Stimulated activated CD8-positive, alpha-beta memory T cell treated with anti-CD3 and anti-CD28 coated beads, Interleukin-12 subunit alpha, Interleukin-12 subunit beta, amount 100 ng/mL, for 4 hours (primary cell): ENCODE measurements at places on chromosomes 7 and 10.
A peak's percentile ranks its signal among the peaks of the same experiment; 100 is the strongest.

DNA sequence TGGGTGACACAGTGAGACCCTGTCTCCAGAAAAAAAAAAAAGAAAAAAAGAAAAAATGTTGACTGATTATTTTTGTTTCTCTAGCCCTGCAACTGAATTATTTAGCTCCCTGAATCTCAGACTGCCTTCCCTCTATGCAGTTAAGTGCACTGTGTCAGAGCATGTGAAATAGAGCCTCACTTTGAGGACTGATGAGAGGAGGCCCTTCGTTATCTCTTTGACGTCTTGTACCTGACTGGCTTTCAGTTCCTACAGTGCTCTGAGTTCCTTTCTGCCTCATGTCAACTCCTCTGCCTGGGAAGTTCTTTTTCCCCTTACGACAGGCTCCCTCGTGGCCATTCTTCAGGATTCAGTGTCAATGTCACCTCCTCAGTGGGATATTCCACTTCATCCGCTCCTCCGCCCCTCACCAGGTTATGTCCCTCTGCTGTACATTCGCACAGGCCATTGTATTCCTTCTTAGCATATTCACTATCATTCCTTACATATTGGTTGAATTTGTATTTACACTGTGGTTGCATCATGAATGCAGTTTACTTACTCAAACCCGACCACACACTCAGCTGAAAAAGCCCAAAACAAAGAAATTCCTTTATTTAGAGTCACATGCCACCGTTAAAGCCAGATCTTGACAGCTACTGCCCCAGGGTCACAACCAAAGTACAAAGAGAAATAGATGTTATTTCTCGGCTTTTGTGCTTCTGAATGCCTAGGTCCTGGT, 18.1 kb upstream of the CAMK2G start:
- DNase-seq: no peak

DNA sequence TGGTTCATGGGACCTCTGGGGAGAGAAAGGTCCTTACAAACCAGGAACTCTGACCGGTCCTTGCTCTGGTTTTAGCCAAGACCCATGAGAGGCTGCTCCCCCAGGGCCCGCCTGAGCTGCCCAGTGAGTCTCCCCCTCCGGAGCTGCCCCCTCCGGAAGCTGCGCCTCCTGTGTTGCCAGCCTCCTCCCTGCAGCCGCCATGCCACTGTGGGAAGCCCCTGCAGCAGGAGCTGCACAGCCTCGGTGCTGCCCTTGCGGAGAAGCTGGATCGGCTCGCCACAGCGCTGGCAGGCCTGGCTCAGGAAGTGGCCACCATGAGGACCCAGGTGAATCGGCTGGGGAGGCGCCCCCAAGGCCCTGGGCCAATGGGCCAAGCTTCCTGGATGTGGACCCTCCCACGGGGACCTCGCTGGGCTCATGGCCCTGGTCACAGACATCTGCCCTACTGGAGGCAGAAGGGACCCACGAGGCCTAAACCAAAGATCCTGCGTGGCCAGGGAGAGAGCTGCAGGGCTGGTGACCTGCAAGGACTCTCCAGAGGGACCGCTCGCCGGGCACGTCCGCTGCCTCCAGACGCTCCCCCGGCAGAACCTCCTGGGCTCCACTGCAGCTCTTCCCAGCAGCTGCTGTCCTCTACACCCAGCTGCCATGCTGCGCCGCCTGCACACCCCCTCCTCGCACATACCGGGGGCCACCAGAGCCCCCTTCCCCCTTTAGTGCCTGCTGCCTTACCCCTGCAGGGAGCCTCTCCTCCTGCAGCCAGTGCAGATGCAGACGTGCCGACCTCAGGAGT, 40.1 kb downstream of the ZNF467 start:
- no peak for DNase-seq

- no peak for DNase-seq
These were observed 30.0 kb upstream of the TES start for GRCh38 chr7:116180302-116180701.

- DNase-seq: no peak
These were observed 59.0 kb downstream of the GNA12 start for GRCh38 chr7:2785071-2785500.

DNA sequence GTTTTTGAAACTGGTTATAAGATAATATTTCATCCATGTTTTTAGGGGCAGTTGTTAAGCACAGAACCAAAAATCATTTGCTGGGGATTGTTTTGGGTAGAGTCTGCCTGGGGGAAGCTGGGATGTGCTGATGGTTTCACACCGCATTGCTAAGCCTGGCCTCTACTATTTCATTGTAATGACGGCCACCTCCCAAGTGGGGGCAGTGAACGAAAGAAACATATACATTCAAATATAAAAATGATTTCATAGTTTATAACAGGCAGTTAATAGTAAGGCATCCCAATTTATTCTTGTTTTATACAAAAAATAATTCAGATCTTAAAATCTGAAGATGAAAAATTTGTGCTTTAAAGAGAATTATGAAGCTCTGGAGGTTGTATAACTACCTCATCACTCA, 750.8 kb downstream of the REEP3 start:
- no peak for DNase-seq

GRCh38 chr10:72109636-72110157, 21.3 kb upstream of the SPOCK2 start:
- DNase-seq: no peak

DNA sequence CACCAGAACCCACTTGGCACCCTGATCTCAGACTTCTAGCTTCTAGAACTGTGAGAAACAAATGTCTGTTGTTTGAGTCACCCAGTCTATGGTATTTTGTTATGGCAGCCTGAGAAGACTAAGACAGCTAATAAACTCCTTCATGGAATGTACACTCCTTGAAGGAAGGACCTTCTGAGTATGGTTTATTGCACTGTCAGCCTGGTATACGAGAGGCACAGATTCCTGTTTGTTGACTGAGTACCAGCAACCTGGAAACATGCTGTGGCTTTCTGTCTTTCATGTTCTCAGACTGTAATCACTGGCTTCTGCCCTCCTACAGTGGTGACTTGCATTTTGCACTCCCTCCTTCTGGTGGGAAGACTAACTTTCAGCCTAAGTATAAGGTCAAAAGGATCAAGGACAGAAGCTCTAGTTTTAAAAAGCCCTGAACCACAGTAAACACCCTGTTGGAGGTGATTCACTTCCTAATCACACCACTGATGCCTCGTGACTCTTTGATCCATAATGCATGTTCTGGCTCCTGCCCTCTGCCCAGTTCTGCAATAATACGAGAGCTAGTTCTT, 319.0 kb upstream of the NPSR1 start:
- no peak for DNase-seq

GRCh38 chr10:132789659-132790148, 3.8 kb upstream of the NKX6-2 start:
- no peak for DNase-seq

DNA sequence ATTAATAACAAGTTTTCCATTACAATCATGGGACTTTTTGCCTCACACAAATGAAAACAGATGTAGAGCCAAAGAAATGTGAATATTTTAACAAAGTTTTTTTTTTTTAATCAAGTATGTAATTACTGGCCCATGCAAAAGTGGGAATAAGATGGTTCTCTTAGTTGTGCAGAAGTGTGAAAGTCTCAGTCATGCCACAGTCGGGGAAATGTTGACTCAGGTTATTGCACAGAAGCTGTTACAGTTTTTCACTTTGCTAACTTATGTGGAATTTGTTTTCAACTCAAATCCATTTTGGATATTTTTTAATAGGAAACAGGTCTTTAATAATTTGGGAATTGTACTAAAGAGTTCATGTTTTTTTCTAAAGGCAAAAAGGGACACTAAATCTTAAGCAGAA, 44.0 kb upstream of the CAV2 start:
- no peak for DNase-seq

DNA sequence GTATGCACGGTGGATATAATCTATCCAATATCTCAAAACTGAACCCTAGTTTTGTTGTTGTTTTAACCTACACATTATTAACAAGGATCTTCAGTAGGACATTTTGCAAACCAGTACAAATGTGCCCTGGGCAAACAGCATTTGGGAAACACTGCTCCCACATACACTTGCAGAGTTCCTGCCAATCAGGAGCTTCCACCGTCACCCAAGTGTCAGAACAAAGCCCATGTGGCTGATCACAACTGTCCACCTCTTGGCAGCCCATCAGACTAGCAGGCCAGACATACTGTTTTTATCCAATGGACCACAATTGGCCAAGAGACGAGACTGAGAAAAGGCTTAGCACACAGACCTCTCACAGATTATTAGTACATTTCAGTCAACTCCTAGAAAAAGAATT, 200.4 kb downstream of the FAM107B start:
- DNase-seq: no peak

DNA sequence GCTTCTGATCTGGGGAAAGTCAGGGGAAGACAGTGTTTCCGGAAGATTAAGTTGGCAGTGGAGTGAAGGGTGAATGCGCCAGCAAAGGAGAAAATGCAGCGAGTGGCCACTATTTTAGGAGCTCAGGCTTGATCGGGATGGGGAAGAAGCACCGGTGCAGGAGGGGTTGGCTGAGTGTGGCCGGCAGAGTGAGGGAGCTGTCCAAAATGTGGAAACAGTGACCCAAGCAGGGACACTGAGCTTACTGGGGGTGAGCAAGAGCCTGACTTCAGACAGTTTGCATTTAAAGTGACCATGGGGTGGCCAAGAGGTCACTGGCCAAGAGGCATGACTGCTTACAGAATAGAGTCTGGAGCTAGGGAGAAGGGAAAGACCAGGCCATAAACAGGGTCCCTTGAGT, 79.3 kb downstream of the GOLGA7B start:
- DNase-seq: no peak

DNA sequence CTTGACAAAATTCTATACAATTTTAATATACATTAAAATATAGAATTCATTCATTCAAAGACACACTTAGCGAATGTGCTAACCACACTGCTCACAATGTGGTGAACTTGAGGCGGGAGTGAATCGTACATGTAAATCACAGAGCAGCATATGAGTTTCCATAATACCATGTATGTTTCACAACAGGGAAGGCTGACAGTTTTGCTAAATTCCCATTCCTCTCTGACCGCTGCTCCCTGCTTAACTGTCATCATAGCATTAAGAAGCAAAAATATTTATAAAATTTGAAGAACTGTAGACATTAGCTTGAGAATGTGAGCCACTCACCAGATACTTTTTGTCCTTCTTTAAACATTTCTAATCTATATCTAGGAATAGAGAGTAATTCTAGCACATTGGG, 763.3 kb downstream of the MAGI2 start:
- no peak for DNase-seq

GRCh38 chr7:27969346-27969745, 211.2 kb downstream of the JAZF1 start:
- no peak for DNase-seq

GRCh38 chr7:155851892-155852291, 39.6 kb upstream of the SHH start:
- DNase-seq: no peak

DNA sequence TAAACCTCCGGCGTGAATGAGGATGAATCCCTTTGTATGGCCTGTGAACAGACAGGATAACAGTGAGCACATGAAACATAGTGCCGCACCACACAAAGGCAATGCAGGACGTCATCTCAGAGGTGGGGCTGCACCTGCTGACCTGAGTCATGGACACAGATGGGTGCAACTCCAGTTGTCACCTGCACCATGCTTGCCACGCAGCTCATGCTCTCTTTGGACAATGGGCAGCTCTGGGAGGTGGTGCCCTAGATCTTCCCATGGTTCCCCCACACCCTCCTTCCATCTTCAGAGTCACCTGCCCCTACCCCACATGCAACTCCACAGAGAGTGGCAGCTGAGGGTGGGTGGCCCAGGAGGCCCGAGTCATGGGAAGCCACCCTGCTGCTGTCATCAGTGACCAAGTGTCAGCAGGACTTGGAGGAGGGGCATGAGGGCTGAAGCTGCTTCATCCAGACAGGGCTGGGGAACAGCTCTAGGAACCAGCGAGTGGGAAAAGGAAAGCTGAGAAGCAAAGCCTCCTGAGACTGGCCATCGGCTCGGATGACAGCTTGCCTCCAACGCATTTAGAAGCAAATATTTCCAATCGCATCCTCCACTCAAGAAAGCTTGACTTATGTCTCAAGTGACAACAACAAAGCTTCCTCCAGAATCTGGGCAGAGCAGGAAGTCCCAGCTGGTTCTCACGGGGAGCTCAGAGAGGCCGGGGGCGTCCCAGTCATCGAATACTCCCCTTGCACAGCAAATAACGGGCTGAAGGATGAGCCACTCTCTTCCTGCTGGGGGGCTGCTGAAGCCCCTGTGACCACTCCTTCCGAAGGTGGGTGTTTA, 27.1 kb downstream of the VIPR2 start:
- DNase-seq: no peak

- DNase-seq: no peak
These were observed 98.2 kb downstream of the CNTNAP2 start for GRCh38 chr7:146214842-146215241.

- DNase-seq: no peak
These were observed 2.0 kb downstream of the COPS6 start for GRCh38 chr7:100090527-100091410.

GRCh38 chr10:5832946-5833345, 19.7 kb upstream of the GDI2 start:
- DNase-seq: no peak

DNA sequence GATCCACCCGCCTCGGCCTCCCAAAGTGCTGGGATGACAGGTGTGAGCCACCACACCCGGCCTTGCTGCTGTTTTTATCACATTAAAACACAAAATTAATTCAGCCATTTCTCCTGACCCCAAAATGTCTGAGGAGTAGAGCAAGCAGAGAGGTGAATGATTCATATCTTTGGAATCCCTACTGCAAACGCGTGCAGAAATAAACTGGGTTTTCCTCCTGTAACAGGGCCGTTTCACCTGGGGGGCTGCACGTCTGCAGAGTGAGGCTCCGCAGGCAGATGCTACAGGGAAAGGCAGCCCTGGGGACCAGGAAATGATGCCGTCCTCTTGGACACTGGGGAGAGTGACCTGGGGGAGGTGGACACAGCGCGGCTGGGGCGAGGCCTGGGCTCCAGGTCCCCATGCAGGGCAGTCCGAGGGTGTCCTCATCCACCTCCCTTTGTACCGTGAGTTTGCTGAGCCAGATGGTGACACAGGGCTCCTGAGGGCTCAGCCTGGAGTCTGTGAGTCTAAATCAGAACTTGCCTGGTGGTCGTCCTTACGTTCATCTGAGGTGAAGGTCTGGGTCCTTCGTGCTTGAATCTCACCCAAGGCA, 41.9 kb downstream of the PDGFA start:
- no peak for DNase-seq

- peak; percentile 24 for DNase-seq
These were observed 189.9 kb upstream of the ADO start for GRCh38 chr10:62614389-62615157.

GRCh38 chr10:7193369-7193768, 217.5 kb downstream of the SFMBT2 start:
- no peak for DNase-seq

GRCh38 chr7:119748251-119748860, 524.6 kb upstream of the KCND2 start:
- DNase-seq: no peak
